Left cardiac atrium (tissue), 4 donors: ENCODE measurements at places on chromosomes 13 and 19. TPM values are rescaled to one million over a fixed set of nuclear protein-coding genes. Genes with fewer than 3 reads are reported as not detected.

- DNase-seq = no peak
These were observed 66.7 kb downstream of the FRY start for GRCh38 chr13:32098272-32098671.

DNA sequence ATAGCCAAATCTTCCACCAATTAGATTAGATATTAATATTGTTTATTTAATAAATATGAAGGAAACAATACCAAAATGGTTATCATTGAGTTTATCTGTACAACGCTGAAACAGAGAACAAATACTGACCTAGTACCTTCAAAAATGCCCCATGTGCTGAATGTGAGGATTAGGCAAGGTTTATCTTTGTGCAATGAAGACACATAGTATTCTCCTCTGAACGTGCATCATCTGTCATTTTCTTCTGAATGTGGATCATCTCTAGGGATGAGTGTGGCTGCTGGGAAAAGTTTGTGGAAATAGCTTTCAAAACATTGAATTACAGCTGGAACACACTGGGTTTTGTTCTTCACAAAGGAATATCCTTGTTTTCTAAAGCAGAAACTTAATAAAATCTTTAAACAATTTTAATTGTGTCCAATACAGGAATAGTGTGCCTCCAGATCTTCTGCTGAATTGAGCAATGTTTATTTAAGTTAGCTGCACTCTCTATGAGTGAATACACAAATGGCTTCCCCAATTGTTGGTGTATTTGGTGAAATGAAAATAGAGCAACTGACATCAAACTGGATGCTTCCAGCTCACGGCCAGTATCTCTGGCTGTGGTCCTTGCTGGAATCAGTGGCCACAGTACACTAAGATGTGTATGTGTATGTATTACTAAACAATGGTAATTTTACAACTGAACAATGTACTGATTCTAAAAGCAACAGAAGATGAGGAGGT, 6.7 kb downstream of the COL4A1 start:
- DNase-seq = no peak

GRCh38 chr19:35513628-35514281, at the start of gene DMKN:
TSS of gene DMKN (minus strand) at chr19:35513649. CDS start at chr19:35513475, 174 bp downstream.
- no peak for DNase-seq

GRCh38 chr19:44051650-44052402, at the start of gene ZNF223:
TSS of gene ZNF223 (plus strand) at chr19:44052036. CDS start at chr19:44055177, 3,141 bp downstream.
- DNase-seq = peak; percentile 96

DNA sequence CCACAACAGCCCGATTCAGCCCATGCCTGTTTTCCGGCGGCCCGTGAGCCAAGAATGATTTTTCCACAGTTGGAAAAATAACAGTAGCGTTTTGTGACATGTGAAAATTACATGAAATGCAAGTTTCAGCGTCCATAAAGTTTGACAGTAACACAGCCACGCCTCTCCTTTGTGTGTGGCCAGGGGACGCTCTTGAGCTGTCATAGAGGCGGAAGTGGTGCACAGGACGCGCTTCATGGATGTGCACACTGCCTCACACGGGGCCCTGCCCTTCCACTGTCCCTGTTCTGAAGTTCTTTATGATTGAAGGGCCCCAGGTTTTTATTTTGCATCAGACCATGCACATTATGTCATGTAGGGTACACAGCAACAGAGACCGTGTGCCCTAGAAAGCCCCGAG, 12.4 kb upstream of the ELAVL1 start:
- no peak for DNase-seq

- no peak for DNase-seq
These were observed 16.3 kb upstream of the RNASEH2B start for GRCh38 chr13:50893211-50893852.

TLE6 gene
- 0.65 TPM for total RNA-seq

BSG gene
- total RNA-seq = 847 TPM

SHFL gene
- total RNA-seq = 11.4 TPM

SPACA4 gene
- total RNA-seq = not detected
